ENCODE measurements at places on chromosomes 2 and 18.

DNA sequence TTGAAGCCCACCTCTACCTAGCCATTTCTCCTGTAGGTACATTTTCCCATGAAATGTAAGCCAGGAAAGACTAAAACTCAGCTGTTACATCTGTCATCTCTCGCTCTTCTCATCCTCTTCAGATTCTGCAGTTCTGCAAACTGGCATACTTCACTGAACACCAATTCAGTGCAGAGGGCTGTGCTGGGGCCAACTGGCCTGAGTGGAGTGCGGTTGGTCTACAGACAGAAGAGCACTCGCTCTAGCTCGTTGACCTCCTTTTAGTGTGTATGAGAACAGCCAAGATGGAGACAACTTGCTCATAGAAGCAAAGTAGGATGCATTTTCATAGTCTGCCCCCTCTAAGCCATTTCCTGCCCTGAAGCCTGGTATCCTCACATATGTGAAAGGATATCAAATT, 862.6 kb downstream of the BCL11A start:
- no peak for DNase-seq

GRCh38 chr2:8421658-8422449, 260.0 kb upstream of the ID2 start:
- no peak for DNase-seq

DNA sequence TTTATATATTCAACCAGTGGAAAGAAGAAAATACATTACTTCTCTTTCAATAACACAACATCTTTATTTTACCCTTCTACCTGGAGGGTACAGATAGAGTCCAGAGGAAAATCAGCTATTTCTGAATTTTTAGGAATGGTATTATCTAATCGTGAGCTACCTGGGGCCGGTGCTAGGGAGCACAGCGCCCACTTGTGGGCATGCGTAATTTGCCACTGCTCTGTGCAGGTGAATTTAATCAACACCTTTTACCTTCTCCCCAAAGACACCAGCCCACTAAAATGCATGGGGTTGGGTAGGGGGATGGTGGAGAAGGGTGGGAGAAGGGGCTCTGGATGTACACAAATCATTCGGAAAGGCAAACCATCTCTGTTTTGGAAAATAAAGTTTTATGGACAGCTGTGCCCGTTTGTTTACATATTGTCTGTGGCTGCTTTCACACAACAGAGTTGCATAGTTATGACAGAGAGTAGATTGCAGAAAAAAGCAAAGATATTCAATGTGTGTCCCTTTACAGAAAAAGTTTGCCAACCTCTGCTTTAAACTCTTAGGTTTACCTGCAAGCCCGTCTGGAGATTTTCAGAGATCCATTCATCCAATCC, 51.5 kb upstream of the DCC start:
- DNase-seq = no peak

- no peak for DNase-seq
These were observed 83.3 kb downstream of the PDE11A start for GRCh38 chr2:177989029-177989885.

DNA sequence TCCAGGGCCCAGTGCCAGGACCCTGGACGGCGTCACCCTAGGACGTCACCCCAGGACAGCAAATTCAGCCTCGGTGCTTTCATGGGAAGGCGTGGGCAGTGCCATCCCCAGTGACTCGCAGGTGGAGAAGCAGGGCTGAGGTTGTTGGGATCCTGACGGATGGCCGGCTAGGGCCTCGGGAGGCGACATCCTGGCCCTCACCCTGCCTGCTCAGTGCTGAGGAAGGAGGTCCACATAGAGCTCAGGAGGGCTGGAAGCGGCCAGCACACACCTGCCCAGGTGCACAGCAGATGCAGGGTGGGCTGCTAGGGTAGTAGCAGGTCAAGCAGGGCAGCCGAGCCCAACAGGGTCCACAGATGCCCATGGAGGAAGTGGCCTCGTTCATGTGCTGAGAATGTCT, 482.0 kb upstream of the SALL3 start:
- no peak for DNase-seq

DNA sequence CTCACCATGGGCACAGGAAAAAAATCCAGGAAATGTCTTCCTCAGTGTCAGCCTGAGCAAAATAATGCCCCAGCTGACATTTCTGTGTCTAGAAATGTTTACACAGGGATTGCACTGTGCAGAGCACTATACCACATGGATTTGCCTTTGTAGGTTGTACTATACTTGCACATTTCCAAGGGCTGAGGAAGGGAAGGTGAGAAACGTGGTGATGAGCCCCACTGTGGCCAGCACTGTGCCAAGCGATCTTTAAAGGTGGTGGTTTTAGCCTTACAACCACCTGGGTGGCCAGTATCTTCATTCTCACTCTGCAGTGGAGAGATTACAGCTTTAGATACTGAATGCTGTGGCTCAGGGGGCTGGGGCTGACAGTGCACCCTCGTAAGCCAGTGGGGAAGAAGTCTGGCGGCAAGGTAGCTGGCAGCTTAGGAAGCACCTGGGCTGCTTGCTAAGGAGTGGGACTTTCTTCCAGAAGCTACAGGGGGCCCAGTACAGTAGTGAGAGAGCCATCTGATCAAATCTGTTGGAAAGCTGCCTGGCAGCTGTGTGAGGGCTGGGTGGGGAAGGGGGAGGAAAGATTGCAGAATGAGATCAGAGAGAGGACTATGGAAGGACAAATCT, 81.4 kb upstream of the MSH2 start:
- DNase-seq = no peak

DNA sequence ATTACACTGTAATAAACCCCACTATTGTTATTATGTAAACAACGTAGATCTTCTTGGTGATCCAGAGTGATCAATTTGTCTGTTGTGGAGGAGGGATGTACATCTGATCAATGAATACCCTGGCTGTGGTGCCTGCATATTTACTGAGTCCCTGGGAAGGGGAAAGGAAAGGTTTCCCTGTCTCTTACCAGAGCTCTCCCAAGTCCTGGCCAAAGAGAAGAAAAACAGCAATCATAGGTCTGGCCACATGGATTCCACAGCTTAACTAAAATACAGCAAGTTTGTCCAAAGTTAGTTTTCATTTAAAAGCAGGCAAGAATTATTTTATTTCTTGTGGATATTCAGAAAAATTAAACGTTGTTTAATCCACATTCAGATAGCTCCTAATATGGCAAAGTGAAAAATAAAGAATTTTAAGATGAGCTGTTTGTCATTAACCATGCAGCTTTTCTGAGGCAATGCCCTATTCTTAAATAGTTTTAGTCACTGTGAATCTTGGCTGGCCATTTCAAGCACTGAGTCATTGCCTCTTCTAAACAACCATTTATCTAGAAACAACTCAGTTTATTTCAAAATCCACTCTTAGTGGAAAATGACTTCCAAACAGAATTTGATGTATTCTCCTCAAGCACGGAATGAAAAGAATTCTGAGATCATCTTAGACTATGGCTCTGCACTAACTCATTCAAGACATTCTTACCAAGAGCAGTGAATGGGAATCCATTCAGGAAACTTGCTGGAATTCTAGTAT, 1004.4 kb upstream of the CDH2 start:
- DNase-seq = peak; percentile 93

GRCh38 chr2:66426244-66427111, 8.4 kb upstream of the MEIS1 start:
- DNase-seq = no peak

- DNase-seq = no peak
These were observed 67.7 kb downstream of the DPP4 start for GRCh38 chr2:162006337-162006736.

Measured in stromal cell of bone marrow (primary cell).